ENCODE measurements at places on chromosomes 3 and 15.

DNA sequence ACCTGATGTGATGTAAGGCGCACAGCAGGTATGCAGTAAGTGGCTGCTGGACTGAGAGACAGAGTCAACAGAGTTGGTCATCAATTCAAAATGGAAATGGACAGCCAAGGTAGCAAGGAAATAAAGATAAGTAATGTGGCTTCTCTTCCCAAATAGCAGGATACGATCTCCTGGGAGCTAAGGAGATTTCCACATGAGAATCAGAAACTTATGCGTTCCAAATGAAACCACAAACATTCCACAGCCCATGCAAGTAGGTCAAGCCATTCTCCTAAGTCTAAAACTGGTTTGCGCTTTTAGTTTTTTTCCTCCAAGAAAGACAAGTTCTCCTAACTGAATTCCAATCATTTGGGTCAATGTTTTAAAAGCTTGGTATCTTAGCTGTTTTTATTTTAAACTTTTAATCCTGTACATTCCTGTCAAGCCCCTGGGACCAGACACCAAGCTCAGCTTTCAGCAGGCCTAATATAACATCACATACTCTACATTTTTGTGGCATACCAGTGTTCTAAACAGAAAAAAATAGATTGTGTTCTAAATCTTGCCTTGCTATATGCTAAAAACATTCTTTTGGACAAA lies 73.7 kb upstream of the TSPAN3 start:
- DNase-seq: no peak

DNA sequence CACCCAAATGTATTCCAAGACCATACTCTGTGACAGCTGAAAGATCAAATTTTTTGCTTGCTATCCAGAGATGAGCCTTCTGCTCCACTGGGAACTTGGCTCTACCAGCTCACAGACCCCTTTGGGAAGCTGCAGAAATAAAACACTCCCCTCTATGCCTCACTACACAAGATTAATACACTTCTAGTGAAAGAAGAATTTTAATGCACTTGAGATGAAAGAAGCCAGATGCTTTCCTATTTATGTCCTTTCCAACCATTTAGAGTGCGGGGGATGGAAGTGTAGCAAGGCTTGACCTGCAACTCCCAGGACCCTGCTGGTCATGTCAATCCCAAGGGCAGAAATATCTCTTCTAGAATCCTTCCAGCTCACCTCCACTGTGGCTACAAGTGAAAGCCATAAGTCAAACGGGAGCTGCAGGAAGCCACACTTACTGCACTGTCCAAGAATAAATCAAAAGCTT lies 34.7 kb downstream of the ANXA2 start:
- DNase-seq: no peak

- DNase-seq: no peak
These were observed 40.7 kb downstream of the ATP2C1 start for GRCh38 chr3:130934442-130935089.

DNA sequence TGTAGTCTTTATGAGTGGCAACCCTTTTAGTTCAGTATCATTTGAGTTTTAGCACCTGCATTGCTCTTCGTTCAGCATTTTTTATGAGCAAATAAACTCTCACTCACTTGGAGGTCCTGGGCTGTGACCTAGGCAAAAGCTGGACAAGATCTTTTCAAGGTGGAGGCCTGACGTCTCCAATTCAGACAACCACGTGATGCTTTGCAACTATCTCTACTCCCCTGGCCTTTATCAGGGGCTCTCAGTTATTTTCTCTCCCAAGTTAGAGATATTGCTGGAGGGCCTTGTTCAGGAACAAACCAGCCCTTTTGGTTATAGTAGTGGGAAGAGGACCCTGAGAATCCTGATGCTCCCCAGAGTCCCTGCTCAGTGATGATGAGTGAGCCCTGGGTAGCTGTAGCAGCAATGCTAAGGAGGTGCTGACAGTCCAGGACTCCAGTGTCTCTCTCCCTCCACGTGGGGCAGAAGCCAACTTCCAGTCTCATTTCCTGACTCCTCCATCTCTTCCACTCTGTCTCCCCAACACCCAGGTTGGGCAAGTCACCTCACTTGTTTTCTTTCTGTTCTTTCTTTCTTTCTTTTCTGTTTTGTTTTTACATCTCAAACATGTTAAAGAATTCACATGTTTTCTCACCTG lies 30.4 kb downstream of the HAPLN3 start:
- DNase-seq: no peak
